ENCODE measurements at places on chromosomes 6 and 20.

DNA sequence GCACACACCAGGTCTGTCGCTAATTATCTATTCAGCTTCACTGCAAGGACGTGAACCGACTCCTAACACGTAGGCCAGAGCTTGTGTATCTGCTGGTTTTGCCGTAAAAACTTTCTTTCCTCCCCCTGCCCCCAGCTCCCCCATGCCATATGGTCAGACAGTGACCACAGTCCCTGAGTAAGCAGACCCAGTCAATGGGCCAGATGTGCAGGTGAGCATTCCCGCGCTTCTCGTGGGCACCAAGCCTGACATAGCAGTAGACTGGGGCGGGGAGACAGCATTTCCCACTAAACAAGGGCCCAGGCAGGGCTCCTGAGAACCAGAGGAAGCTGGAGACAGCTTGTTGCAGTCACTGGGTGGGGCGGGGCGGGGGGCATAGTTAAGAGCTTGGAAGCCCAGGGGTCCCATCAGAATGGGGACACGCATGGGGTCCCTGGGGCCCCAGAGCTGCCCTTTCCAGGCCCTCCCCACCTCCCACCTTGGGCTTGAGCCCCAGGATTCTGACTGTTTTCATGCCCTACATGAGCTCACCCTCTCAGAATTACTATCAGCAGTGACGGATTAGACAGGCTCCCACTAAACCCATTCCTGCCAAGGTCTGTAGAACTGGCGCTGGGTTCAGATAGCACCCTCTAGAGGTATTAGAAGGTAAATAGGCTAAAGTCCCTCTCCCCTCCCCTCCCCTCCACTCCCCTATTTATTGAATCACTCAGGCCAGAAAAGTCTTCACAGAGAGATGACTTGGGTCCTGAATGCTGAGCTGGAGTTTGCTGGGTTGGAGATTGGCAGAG lies 51.8 kb downstream of the CDH26 start:
- no peak for DNase-seq

- no peak for DNase-seq
Observed at GRCh38 chr6:130326496-130326895, 39.3 kb upstream of the TMEM200A start.

- no peak for DNase-seq
Observed at GRCh38 chr6:140069576-140069975, 695.1 kb upstream of the CITED2 start.

DNA sequence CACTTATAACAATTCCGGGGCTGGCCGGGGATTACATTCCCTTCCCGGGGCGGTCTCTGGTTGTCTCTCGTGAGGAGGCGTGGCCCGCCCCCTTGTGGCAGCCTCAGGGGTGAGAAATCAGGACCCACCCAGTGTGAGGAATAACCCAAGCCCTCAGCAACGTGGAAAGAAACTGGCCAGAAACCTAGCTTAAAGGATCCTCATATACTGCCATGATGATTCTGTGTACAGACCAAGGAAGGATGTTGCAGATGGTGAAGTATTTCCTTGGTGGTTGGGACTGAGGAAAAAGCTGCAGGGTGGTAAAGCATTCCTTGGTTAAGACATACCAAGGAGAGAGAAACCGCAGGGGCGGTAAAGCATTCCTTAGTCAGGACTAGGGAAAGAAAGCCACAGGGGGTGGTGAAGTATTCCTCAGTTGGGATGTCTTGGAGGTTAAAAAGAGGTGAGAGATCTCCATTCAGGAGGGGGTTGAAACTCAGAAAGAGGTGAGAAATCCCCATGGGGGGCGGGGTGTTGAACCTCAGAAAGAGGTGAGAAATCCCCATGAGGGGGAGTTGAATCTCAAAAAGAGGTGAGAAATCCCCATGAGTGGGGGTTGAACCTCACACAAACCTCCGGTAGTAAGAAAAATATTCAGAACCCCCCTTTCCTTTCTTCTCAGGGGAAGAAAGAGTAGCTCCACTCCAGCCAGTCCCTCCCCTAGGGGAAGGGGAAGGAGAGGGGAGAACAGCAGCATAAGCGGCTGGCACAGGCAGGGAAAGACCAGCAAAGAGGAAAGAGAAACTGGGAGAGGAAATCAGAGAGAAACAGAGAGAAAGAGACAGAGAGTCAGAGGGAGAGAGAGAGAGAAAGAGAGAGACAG lies 238.1 kb downstream of the RNGTT start:
- DNase-seq = peak; percentile 7

DNA sequence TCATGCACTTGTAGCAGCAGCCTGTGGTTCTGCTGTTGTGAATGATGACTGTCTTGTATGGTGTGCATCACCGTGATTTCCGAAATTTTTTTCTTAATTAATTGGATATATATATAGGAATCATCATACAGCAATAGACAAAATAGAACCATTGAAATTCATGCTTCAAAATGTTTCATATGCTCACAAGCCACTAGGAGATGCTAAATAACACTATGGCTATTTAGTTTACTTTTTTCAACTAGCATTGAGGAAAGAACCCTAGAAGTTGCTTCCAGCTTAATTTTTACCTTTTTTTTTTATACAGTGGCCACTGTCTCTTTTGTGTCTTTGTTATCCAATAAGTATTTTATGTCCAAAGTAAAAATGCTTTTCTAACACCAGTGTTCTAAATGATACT lies 485.4 kb downstream of the CDKAL1 start:
- no peak for DNase-seq

- no peak for DNase-seq
Observed at GRCh38 chr20:31604567-31605030, 490 bp upstream of the ID1 start.

DNA sequence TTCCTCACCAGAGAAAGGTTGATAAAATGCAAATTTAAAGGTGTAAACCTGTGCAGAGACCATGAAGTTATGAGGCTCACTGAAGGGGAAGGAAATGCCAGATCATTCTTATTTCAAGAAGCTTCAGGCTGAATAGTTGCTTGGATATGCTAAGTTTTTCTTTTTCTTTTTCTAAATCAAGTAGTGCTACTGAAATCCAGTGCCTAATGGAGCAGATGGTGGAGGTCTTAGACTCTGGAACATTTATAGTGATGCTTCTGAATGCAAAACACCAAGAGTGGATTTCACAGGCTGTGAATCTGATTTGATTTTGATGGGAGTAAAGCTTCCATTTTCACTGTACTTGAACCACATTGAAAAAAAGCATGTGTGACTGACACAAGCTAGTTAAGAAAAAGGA lies 151.2 kb upstream of the BEND3 start:
- DNase-seq = no peak

- no peak for DNase-seq
Observed at GRCh38 chr6:37680668-37681067, 17.0 kb downstream of the MDGA1 start.

DNA sequence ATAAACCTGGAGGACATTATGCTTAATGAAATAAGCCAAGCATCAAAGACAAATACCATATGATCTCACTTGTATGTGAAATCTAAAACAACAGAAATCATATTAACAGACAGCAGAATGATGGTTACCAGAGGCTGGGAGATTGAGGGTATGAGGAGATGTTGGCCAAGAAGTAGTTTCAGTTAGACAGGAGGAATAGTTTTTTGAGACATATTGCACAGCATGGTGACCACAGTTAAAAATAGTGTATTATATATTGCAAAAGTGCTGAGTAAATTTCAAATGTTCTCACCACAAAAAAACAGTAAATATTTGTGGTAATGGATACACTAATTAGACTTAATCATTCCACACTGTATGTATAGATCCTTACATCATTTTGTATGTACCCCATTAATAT lies 1.8 kb downstream of the GABRR1 start:
- DNase-seq = no peak

DNA sequence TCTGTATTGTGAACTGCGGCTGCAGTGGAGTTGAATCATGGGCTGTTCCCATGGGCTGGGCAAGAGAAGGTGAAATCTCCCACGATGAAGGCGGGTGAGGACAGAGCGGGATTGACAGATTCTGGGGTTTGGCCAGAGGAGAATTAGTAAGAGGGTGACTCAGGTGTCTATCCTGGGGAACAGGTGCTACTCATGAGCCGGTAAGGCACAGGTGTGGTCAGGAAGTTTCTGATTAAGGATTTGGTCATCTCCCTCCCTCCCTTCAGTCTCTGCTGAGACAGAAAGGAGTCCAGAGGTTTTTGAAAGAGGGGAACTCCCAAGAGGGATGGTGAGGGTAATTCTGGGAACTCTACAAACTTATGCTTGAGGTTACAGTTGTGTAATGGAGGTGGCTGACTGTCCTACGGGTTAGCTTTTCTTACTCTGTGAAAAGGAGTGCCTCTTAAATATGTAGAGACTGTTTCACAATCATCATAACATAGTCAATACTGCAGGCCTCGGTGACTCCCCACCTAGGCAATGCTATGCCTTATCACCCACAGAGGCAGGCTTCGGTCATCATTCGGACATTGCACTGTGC lies 31.5 kb downstream of the SERPINB1 start:
- DNase-seq = no peak

DNA sequence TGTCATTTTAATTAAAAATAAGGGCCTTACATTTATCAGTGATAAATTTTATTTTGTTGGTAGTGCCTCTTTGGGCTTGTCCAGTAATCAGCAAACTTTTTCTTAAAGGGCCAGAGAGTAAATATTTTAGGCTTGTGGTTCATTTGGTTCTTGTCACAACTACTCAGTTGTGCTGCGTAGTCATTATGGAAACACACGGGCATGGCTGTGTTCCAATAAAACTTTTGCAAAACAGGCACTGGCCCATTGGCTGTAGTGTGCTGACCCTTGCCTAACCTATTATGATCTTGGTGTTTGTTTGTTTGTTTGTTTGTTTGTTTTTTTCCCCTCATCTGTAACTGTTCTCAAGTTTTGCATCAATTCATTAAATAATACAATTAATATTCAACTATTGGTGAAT lies 19.4 kb downstream of the TBPL1 start:
- no peak for DNase-seq

DNA sequence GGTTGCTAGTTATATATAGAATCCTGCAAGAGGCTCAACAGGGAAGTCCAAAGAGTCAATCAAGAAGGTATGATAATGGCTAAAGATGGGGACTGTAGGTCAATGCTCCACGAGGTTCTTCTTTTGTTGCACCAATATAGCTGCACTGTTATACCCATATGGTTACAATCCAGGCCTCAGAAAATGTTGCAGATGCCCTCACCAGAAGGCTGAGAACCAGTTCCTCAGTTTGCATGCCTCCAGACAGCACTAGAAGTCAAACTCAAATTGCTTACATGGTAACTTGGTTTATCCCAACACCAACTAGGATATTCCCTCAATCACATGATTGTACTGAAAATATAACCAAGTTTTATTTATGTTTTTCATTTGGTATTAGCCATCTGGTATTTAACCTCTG lies 12.1 kb downstream of the EEF1A1 start:
- DNase-seq = no peak

GRCh38 chr6:114514170-114514569 lies 171.3 kb upstream of the HS3ST5 start:
- DNase-seq = no peak

GRCh38 chr20:54078296-54078984 lies 8.0 kb upstream of the BCAS1 start:
- peak; percentile 37 for DNase-seq

GRCh38 chr6:11222385-11223277 lies 9.8 kb downstream of the NEDD9 start:
- no peak for DNase-seq

- peak; percentile 28 for DNase-seq
Observed at GRCh38 chr20:21796059-21796458, 90.6 kb downstream of the PAX1 start.

DNA sequence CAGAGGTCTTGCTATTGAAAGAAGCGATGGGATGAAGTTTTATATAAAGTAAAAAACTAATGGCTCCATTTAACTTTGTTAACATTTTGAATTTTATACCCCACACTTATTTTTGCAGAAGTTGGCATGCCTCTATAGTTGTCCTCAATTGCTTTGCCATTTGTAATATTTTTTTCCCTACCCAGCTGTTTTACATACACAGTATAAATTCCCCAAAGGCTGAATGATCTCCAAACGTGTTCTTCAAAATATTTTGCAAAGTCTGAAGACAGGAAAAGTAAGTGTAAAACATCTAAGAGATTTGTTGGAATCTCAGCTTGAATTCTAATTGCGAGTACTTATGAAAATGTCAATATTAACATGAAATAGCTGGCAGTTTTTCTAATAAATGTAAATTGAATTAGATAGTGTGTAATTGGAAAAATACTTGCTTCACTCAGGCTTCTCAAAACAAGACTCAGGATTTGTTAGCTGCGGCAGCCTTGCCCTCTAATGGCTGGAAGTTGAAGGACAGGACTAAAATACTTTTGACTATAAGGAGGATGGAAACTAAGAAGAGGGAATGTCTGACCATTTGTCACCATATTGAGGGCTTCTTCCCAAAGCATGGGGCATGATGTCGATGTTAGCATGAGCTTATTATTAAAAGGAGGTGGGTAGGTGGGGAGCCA lies 226.8 kb downstream of the UST start:
- no peak for DNase-seq

DNA sequence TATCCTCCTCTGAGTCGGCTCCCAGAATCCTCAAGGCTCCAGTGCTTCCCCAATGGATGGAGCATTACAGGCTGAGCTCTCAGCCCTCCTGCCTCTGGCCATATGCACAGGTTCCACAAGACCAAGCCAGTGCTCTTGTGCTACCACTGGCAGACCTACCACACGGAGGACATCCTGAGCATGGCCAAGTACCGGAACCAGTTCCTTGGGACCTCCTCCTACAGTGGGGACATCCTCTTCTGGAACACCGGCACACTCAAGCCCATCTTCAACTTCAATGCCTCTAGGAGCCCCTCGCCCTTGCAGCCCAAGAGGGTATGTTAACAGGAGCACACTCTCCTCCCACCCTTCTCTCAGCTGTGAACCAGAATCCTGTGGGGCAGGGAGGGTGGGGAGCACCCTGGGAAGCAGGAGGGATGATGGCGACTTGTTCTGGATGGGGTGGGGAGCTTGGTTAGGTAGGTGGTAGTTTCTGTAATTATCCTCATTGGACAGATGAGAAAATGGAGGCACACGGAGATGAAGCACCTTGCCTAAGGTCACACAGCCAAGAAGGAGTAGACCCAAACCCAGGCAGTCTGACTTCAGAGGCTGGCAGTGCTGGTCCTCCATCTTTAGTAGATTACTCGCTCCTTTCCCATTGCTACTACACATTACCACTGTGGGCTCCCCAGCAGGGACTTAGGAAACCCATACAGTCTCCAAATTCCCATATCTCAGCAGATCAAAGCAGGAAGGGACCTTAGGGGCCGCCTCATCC lies 58.6 kb downstream of the EFCAB8 start:
- peak; percentile 2 for DNase-seq

- no peak for DNase-seq
Observed at GRCh38 chr20:17109307-17109706, 117.5 kb upstream of the PCSK2 start.

DNA sequence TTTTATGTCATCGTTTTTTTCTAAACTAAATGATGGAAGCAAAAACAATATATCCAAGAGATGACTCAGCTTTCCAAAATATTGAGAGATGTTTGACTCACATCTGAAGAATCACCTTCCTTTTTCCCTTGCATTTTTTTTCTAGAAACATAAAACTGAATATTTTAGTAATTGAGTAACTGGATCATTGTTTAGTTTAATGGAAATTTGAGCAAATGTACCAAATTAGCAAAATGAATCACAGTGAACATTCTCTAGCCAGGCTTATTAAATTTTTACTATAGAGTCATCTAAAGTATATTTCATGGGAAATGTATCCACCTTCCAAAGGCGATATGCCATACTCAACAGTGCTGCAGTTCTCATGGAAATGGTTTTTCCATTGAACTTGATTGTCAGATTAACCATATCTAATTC lies 145.5 kb downstream of the TENT5A start:
- DNase-seq = no peak

- DNase-seq = no peak
Observed at GRCh38 chr6:69542494-69542893, 254.3 kb downstream of the LMBRD1 start.

GRCh38 chr6:158708239-158708638 lies 58.4 kb downstream of the SYTL3 start:
- DNase-seq = no peak

Measured in DND-41 (cell line).